ENCODE measurements at places on chromosomes 1 and 21.
A peak's percentile ranks its signal among the peaks of the same experiment; 100 is the strongest.

DNA sequence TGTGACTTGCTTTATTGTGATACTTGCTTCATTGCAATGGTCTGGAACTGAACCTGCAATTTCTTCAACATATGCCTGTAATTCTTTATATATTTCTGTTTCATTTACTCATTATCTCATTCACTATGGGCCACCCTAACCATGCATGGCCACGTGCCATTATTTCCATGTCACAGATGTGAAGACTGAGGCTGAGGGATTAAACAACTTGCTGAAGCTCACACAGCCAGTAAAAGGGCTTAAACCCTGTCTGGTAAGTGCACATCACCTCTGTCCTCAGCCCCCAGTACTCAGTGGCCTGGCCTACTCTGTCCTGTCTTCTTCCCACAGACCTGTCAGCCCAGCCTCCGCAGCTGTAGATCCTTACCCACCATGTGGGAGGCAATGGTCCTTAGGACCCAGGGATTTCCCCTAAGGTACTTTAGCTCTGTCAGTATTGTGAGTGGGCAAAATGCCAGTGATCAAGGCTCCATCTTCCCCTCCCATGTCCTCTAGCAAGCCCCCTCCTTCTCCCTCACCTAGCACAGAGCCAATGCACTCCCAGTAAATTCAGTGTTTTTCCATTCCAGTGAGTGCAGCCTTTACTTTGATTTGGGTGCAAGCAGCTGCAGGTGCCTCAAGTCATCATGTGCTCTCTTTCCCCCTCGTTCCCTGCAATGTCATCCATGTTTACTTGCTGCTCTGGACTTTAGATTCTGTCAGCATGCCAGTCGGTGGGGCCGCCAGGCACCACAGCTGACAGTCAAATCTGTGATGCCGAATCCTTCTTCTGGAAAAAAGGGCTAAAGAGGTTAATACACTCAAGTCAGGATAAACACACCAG is 228.2 kb upstream of the PROX1 start:
- no peak for DNase-seq

DNA sequence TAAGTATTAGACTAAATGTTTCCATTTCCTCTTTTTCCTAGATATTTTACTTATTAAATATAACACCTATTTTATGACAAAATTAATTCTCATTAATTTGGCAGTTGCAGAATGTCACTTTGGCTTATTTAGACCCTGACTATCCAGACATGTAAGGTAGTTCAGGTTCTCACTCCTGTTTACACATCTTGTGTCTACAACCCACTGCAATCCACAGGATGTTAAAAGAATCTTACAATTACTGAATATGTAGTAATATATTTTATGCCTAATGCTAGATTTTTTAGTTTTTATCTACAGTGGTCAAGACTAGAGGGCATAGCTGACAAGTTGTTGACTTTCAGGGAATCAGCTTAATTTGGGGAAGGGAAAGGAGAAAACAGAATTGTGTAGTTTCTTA is 346.7 kb downstream of the USP25 start:
- no peak for DNase-seq

- no peak for DNase-seq
These were observed 16.5 kb downstream of the SPOCD1 start for GRCh38 chr1:31799196-31799894.

DNA sequence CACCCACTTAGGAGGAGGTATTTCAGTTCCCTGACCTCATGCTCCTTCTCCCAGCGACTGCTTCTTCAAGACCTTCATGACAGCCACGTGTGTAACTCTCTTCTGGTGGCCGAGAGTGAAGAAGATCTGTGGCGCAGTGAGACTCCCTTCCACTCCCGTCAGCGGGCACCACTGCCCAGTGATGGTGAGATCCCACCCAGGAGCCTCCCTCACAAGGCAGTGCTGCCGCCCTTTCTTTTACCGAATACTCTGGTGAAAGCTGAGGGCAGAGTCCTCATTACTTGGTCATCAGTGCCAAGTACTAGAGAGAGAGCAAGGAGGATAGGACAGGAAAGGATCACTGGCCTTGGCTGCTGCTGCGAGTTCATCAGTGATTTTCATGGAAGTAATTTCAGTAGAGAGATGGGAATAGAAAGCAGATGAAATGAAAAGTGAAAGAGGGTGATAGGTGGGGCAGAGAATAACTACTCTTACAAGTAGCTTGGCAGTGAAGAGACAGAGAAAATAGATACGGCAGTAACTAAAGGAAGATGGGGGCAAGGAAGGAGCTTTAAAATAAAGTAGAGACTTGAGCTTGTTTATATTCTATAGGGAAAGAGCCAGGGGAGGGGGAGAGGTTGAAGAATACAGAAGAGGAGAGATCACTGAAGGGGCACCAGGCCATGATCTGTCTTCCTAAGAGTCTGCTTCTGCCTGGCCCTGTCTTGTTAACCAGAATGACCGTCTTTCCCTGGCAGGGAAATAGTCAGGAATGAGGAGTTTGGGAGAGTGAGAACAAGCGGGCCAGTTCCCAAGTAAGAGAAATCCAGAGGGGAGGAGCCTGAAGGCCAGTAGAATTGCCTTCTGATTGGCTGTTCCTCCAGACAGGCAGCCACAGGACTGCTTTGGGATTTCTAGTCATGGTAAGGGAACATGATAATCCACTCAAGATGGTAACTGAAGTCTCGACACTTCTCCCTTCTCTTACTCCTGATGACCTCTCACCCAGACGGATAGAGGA is 18.3 kb downstream of the HYI start:
- no peak for DNase-seq

GRCh38 chr1:155052439-155053395 is 1.6 kb downstream of the ADAM15 start:
- DNase-seq = peak; percentile 67

DNA sequence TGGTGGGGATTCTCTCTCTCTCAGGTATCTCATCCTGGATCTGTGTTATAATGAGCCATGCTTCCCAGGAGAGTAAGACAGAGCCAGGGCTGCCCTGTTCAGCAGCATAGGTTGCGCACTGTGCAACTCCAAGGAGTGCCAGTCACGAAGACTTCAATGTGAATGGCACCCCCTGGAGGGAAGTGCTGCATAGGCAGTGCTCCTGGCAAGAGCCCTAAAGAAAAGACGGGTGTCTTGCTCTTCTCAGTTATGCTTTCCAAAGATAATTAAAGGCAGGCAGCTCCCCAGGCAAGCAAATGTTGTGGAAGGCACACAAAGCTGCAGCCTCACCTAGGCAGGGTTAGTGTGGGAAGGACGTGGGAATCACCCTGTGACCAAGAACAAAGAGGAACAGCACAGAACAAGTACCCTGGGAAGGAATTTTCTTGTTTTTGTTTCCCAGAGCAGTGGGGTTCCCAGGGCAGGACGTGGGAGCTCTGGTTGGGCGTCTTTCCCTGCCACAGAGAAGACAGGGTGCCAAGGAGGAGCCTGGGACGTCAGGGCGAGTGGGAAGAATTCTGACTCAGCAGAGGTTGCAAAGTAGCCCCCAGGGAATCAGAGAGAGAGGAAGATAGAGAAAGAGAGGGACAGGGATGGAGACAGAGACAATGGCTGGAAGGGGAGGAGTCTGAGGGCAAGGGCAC is 120.9 kb downstream of the KCNN3 start:
- DNase-seq = peak; percentile 74

- no peak for DNase-seq
These were observed 66.1 kb downstream of the PLXNA2 start for GRCh38 chr1:208178091-208178529.

- DNase-seq = no peak
These were observed 62.8 kb upstream of the ZBTB40 start for GRCh38 chr1:22388671-22389450.

DNA sequence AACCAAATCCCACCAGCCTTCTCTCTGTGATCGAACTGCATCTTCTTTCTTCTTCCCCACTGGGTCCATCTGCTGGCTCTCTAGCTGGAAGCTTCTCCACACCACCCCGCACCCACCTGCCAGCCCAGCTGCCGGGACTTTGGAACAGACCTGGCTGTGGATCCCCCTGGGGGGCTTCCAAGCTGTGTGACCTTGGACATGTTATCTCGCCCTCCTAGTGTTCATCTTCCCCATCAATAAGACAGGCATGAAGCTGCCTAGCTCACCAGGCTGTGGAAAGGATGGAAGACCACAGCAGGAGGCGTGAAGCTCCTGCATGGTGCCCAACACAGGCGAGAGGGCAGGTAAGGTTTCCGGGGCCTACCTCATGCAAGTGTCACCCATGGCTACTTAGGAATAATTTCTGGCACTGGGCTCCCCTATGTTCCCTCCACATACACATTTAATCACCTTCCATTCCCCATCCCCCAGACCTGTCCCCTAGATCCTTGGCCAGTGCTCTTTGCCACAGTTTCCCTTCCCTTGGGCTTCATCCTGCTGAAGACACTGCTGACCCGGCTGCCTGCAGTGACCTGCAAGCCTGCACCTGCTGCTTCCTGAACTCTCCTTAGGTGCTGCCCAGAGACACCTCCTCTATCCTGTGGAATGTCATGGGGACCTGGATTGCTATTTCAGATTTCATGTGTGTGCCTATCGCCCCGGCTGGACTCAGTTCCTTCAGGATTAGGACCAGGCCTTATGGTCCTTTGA is 13.2 kb upstream of the C2CD2 start:
- DNase-seq = no peak

DNA sequence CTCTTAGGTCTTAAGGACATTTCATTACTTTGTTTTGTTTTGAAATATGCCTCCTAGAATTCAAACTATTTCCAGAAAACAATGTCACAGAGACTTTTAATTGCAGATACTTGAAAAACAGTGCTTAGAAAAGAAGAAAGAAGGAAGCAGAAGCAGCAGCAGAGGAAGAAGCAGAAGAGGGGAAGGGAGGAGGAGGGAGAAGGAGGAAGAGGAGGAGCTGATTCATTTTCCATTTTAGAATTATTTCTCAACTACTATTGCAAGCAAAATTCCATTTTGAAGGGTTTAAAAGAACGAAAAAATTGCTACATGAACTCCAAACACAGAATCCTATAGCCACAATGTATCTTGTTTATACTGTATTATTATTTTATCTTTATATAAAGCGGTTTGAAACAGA is 13.9 kb downstream of the RC3H1 start:
- peak; percentile 18 for DNase-seq

DNA sequence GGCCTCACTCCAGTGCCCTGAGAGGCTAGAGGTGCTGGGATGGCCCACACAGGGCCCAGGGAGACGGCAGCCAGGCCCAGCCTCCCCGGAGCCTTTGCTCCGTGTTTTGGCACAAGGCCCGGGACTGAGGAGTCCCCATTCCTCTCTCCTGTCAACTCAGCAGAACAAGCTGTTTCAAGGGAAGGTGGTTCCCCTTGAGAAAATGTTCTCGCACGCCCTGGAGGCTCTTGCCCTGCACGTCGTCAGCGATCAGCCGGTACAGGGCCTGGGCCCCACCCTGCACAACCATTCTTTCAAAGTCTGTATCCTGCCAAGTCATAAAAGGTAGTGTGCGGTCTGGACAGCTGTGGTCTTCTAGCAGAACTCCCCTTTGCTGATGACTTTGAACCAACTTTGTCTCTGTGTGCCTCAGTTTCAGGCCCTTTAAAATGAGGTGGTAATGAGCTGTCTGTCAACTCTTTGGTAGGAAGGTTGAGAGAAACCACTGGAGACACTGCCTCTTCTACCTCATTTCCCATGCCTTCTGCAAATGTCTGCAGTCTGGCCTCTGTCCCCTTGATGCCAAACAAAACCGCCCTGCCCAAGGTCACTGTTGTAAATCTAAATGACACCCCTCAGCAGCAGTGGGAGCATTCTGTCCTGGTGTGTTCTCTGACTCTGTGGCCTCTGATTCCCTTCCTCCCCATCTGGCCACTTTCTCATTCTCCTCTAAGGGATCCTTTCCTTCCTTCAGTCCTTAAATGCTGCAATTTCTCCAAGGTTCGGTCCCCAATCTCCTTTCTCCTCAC is 138.6 kb upstream of the JUN start:
- peak; percentile 51 for DNase-seq

- peak; percentile 91 for DNase-seq
These were observed 18.9 kb downstream of the CAP1 start for GRCh38 chr1:40059338-40059959.

DNA sequence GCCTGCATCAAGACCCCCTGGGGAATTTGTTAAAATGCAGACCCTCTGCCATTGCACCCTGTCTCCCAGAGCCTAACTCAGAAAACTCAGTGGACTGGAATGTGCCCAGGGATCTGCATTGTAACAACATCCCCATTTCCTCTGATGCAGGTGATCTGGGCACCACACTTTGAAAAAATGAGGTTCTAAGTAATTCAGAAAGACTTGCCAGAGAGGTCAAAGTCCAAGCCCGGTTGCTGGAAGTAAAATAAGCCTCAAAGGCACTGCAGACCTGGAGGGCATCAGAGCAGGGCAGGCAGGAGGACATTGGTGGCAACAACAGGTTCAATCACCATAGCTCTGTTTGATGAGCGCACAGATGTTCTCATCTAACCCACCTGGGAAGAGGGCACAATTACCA is 90.7 kb downstream of the SYT2 start:
- no peak for DNase-seq

DNA sequence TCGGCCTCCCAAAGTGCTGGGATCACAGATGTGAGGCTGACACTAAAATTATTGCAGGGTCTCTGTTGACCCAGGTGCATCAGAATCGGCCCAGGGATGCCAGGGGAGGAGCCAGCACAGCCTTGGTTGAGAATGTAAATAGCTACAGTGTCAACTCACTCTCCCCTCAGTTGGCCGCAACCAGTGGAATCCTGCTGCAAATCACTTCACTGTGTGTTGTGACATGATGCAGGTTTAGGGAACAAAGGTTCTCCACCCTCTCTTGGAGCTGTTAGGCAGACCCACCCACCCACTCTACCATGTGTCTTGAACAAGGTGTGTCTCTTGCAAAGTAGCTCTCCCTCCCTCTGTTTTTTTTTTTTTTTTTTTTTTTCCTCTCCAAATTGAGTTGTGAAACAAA is 60.5 kb upstream of the SOD1 start:
- DNase-seq = no peak

DNA sequence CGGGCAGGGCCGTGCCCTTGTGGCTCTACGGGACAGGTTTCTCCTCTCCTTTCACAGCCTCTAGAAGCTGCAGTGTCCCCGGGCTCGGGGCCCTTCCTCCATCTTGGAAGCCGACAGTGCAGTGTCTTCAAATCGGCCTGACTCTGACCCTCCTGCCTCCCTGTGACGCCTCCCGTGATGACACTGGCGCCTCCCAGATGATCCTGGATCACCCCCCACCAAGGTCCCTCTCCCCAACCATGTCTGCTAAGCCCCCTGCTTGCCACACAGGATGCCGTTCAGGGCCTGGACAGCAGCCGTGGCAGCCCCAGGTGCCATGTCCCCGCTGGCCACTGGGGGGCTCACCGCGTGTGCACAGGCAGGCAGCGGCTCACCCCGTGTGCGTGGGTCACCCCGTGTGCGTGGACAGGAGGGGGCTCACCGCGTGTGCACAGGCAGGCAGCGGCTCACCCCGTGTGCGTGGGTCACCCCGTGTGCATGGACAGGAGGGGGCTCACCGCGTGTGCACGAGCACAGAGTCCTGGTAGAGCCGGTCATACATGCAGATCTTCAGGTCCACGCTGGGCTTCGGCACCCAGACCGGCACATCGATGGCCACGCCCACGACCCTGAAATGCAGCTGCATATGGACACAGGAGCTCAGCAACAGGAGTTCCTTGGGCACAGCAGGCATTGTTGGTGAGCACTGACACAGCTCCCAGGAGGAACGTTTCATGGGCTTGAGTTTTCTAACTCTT is 24.9 kb upstream of the TMEM52 start:
- peak; percentile 59 for DNase-seq

GRCh38 chr1:102967786-102968185 is 140.5 kb downstream of the COL11A1 start:
- no peak for DNase-seq

Measured in hematopoietic multipotent progenitor cell treated with erythropoietin and hydrocortisone succinate and interleukin-3 and kit ligand, for 4 days (in vitro differentiated cells).